NCI-H526 treated with DMSO at 0.1 percent for 48 hours (cell line): ENCODE measurements at places on chromosomes 3 and 15.

DNA sequence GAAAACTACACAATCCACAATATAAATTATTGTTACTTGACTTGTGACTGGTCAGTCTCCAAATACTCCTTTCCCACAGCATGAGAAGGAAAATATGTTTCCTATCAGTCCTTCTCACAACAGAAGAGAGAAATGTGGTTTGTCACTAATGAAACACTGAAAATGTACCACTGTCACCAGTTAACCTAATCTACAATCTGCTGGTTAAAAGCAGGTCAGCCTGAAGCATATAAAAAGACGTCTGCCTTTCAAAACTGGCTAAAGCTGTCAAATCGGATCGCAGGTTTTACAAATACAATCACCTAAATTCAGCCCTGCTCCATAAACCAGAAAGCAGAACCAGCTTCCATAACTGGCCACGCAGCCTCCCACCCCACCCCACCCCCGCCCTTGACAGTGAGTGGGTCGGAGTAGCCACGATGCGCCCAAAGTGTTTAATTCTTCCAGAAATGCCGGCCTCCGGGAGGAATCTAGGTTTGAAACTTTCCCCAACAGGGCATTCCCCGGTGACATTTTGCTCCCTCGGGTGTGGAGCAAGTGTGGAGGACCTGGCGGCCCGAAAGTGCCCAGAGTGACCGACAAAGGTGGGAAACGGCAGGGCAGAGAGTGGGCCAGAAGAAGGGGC is 682 bp downstream of the ETFA start:
- no peak for DNase-seq

DNA sequence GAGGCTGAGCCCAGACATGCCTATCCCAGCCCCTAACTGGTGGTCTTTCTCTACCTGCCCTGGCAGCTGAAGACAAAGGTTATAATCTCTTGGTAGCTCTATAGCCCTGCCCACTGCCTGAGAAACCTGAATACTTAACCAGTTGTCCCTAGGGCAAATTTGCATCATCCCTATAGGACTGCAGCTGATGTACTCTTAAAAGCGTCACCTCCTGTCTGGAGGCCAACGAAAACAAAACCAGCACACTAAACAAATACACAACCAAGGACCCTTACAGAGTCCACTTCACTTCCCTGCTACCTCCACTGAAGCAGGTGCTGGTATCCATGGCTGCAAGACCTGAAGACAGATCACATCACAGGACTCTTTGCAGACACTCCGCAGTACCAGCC is 98.0 kb downstream of the KCNAB1 start:
- peak; percentile 27 for DNase-seq

- DNase-seq = no peak
These were observed 252.3 kb upstream of the ATP10A start for GRCh38 chr15:26115229-26115943.

DNA sequence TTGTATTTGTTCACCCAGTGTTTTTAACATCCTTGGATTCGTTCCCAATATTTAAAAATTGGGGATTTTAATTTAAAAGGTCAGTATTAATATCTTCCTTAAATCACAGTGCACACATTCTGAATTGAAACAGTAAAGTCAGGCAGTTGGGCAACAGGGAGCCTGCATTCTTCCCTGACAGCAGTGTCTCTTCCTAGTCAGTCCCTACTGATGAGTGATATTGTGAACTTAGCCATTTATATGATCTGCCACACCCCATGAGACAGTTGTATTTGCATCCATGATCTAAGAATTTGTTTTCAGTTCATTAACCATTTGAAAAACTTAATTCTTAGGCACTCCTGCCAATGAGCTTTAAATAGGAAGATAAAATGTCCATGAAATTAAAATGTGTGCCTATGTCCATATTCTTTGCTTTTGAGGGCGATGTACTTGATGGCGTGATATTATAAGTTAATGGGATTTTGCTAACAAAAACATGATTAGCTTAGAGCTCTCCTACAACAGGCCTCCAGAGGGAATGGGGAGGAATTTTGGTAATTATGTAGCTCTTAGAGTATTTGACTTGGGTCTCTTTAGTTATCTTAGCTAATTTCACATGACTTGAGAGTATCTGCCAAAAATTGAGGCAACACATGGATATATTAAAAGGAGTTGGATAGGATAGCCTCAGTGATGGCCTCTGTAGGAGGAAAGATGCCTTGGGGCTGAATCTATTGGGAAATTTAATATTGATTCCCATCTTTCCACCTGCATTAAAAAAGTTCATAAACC is 219.3 kb downstream of the PTPRG start:
- DNase-seq = no peak

DNA sequence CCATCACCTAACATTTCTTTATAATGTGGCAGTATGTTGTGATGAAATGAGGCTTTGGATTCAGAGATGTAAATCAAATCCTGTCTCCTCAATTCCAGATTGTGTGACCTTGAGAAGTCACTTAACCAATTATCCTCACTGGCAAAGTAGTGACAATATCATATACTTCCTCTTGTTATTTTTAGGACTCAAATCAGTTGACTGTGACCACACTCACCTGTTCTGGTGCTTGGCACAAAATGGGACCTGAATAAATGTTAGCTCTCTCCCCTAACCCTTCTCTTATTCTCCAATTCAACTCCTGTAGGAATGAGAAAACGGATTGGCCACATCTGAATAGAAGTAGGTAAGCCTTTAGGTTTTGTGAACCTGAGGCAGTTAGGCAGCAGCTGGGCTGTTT is 42.1 kb downstream of the IQCH start:
- no peak for DNase-seq

DNA sequence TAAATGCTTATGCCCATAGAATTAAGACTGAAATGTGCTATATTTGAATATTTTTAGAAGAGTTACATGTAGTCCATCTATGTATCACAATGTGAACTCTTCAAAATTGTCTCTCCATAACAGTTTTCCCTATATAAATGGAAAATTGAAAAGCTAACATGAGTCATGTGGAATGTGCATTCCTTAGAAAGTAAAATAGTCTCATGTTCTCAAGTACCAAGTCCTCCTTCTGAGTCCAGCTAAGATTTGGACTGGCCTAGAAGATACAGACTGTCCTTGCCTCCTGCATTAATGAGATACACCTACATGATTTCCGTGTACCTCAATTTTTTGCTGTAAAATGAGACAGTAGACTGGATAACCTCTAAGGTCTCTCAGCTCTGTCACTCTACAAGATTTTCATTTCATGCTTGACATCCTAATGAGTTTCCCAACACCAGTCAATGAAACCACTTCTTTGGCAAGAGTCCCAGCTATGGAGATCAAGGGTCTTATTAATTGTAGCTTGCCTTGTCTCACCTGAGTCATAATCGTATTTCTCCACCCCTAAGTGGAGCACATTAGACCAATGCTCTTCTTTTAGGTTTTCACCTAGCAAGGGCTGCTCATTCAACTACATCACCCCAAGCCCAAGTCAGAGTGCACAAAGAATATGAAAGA is 350.6 kb upstream of the IL12A start:
- DNase-seq = no peak

DNA sequence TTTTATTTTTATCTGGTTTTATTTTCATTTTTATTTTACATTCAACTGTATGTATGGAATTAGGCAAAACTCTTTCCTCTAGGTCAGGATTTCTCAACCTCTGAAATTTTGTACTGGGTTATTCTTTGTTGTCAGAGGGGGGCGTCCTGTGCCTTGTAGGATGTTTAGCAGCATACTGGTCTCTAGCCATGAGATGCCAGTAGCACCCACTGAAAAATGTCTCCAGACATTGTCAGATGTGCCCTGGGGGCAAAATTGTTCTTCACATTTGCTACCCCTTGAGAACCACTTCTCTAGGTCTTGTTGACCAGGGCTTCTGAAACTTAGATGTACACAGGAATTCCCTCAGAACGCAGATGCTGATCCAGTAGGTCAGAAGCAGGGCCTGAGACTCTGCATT is 5.4 kb downstream of the CHRNA5 start:
- no peak for DNase-seq

GRCh38 chr3:120326784-120327183 is 22.4 kb downstream of the LRRC58 start:
- no peak for DNase-seq

- peak; percentile 70 for DNase-seq
These were observed 508.3 kb downstream of the SOX2 start for GRCh38 chr3:182220013-182220412.

DNA sequence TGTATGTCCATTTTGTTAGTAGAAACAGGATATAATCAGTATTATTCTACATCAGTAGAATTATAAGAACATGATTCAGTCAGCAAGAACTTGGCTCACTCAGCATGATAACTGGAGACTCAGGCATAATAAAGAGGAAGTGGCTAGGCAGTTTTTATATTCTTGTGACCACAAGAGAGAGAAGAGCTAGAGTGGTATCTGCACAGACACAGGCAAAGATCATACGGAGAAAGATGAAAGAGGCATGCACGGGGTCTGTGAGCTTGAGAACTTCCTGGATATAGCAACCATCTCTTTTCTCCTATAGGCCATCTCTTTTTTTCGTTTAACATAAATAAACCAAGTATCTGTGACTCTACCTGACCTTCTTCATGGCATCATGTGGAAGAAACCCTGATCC is 46.8 kb downstream of the MYO5A start:
- DNase-seq = no peak

GRCh38 chr3:130759692-130760338 is 13.2 kb upstream of the PIK3R4 start:
- peak; percentile 11 for DNase-seq

DNA sequence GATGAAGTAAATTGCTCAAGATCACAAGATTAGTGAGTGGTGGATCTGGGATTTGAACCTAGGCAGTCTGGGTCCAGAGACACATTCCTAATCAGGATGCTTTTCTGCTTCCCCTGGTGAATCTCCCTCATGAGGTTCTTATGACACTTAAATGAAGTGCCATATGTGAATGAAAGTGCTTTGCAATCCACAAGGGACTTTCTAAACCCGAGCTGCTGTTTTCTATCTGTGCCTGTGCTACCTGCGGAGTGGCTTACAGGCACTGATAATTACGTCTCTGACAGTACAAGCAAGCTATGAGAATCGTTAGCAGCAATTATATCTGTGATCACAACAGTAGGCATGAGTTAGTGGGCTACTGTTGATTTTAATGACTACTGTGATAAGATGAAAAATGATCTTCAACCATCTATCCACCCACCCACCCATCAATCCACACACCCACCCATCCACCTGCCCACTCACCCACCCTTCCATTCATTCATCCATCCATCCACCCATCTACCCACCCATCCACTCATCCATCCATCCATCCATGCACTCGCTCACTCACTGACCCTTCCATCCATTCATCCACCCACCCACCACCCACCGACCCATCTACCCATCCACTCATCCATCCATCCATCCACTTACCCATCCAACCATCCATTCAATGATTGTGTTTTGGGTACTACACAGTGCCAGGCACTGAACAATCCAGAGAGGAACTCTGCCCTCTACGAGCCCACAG is 51.8 kb downstream of the ATP2B2 start:
- DNase-seq = no peak

DNA sequence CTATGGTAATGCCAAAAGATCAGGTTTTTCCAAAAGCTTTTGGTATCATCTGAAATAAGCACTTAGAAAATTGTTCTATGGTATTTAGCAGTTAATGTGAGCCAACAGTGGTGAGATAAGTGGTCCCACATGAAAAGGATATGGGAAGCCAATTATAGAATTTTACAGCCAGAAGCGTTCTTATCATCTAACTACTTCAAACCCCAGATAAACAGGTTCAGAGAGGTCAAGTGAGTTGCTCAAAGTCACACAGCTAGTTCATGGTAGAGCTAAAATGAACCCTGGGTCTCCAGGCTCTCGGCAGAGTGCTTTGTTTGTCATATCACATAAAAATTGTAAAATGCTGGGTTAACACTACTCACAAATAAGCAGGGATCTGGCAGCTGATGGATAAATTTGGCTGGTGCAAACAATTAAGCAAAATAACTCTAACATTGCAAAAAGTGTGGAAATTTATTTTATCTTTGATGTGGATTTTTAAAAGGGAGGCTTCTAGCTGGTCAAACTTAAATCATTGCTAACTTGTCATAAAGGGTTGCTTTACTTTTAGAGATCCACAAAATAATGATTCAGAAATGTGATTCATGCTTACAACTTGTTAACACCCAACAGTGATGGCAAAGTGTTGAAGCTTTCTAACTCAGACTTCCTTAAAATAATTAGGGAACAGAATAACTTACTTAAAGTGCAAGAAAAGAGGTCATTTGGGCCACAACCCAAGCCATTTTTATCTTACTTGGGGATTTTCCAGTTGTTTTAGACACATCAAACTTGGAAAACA is 202.8 kb upstream of the TBC1D5 start:
- no peak for DNase-seq

DNA sequence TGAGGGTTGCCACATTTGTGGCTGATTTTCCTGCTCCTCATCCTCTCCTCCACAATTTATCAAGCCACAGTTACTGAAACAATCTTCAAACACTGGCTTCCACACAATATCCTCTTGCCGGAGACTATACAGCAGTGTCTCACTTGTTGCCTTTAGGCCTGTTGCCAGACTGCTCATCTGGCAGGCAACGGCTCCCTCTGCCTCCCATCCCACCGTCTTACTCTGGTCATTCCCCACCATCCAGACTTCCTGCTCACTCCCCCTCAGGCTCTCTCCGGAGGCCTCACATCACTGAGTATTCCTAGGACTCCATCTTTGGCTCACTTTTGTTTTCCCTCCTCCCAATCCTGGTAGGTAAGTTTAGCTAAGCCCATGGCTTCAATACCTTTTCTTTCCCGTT is 301.9 kb downstream of the IL20RB start:
- no peak for DNase-seq

DNA sequence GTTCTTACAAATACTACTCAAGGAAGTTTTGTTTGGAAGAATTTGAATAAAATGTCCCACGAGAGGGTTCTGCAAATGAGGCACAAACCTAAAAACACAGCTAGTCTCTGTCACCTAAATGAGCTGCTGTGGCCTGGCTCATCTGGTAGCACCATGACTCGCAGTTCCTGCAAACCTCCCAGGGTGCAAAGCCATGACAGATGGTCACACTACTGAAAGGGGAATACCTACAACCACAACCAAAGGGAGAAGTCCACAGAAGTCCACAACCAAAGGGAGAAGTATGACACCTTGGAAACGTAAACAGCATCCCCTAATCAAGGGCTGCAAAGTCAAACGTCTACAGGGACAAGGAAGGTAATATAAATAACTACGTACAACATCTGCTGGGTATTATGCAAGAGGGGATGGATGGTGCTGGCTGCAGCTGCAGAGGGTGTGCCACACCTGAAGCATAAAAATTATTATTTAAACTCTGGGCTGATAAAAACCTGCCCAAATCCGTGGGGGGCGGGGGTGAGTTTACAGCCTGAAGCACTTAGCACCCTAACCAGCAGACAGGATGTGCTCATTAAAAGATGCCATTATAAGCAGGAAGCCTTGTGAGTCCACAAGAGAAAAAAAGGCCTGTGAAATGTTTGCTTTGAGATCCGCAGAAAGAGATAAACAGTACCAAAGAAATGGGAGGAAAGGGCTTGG is 184.0 kb downstream of the MAGI1 start:
- DNase-seq = no peak
